ENCODE measurements at places on chromosomes 5 and 9. TPM values are rescaled to one million over a fixed set of nuclear protein-coding genes. Genes with fewer than 3 reads are reported as not detected.

Gene AGXT2
- total RNA-seq: not detected

Gene UBLCP1
- total RNA-seq: 23.6 TPM

Gene INSL6
- total RNA-seq: not detected

Gene SV2C
- not detected for total RNA-seq

Gene PCA3
- not detected for total RNA-seq

Gene TMEM171
- total RNA-seq: 3.5 TPM
